ENCODE measurements at places on chromosomes 5 and 9. TPM values are rescaled to one million over a fixed set of nuclear protein-coding genes. Genes with fewer than 3 reads are reported as not detected.

DNA sequence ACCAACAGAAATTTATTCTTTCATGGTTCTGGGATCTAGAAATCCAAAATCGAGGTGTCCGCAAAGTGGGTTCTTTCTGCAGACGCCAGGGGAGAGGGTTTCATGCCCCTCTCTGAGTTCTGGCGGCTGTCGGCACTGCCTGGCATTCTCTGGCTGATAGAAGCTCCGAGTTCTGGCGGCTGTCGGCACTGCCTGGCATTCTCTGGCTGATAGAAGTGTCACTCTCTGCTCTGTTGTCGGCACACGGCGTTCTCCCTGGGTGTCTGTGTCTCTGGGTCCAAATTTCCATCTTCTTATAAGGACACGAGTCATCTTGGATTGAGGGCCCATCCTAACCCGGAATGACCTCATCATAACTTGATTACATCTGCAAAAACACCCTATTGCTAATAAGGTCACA, 7.6 kb downstream of the GFI1B start:
- DNase-seq, result no peak
- H3K27ac ChIP-seq, result no peak overlapping the region
- no peak overlapping the region for H3K4me3 ChIP-seq
- H3K4me1 ChIP-seq, result no peaks in the 10 kb centered on the region

GRCh38 chr5:136511046-136511445, 145.7 kb upstream of the TRPC7 start:
- H3K4me1 ChIP-seq, result no peaks in the 10 kb centered on the region
- H3K4me3 ChIP-seq, result no peak overlapping the region
- H3K27ac ChIP-seq, result no peak overlapping the region
- no peaks in the 10 kb centered on the region for H3K27me3 ChIP-seq
- DNase-seq, result no peak

PIP5KL1 gene
- polyA plus RNA-seq, result 2.5 TPM

GRCh38 chr9:96129747-96130146, 172.2 kb downstream of the HSD17B3 start:
- no peaks in the 10 kb centered on the region for H3K4me1 ChIP-seq
- no peaks in the 10 kb centered on the region for H3K27me3 ChIP-seq
- H3K27ac ChIP-seq, result no peak overlapping the region

TSLP gene
- polyA plus RNA-seq, result 0.23 TPM

Measured in pancreas (tissue), 10 donors.